Fibroblast of skin of left quadriceps (primary cell): ENCODE measurements at places on chromosomes 5 and 9.

- DNase-seq: no peak
Observed at GRCh38 chr5:7789567-7789966, 61.4 kb downstream of the CFAP90 start.

GRCh38 chr5:14581891-14582796, 552 bp downstream of the OTULINL start:
- DNase-seq: no peak

- DNase-seq: no peak
Observed at GRCh38 chr9:18474783-18475182, 830 bp downstream of the ADAMTSL1 start.

DNA sequence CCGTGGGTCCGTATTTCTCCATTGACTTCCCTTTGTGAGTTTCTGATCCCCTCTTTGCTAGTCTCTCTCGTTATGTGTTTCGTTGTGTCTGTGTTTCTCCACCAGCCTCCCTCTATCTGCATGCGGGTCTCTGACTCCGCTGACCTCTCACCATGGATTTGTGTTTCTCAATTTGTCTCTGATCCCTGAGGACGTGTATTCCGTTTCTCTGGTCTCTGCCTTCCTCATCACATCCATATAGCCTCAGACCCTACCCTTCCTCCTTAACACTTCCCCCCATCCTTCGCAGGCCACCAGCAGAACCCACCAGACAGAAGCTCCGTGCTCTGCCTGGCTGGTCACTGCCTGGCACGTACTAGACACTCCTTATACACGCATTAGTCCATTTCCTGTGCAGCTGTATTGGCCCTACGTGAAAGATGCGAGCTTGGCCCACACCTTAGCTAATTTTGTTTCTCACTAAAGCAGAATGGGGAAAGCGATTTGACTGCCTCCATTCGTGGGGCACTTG, 631 bp downstream of the B4GALT7 start:
- no peak for DNase-seq

DNA sequence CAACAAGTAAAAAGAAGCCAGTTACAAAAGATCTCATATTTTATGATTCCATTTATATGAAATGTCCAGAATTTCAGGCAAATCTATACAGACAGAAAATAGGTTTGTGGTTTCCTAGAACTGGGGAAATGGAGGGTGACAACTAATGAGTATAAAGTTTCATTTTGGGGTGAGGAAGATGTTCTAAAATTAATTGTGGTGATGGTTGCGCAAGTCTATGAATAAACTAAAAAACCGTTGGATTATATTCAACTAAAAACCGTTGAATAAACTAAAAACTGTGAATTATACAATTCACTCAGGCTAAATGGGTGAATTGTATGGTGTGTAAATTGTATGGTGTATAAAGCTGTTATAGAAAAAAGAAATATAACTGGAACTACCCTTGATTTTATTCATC, 47.6 kb downstream of the ADAMTS6 start:
- DNase-seq: no peak

DNA sequence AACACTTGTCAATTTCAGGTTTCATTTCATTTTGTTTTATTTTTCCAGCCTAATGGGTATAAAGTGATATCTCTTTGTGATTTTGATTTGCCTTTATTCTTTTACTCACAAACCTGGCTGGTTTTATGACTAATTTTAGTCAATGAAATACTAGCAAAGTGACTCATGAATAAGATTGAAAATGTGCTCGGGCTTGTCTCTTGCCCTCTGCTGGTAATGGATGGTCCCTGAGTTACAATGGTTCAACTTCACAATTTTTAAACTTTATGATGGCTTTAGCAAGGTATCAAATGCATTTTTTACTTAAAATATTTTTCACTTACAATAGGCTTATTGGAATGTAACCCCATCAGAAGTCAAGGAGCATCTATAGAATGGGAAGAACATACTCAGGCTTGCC, 431.4 kb upstream of the CCNG1 start:
- no peak for DNase-seq

DNA sequence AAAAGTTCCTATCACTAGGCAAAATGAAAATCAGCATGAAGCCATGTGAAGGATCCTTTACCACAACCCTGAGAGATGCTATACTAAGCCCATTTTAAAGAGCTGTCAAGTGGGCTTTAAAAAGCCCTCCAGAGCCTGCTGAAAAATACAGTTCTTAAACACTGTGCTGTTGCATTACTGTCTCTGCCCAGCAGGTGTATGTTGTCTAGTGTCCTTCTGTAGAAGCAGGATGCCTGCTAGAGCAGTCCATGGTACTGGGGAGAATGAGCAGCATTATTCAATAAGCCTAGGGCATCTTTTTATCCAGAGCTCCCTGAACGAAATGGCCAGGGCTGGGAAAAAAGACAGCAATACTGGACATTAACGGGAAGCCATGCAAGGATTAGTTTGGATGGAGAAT, 126.2 kb upstream of the PLCXD3 start:
- no peak for DNase-seq

DNA sequence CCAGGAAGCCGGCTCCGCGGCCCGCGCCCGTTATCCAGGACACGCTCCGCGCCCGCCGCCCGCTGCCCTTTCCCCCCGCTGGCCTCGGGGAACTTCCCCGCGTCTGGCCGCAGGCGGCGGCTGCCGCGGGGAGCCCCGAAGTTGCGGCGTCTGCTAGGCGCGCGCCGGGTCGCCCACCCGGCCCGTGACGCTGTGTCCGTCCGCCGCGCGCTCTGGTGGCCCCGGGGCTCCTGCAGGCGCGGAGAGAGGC, 621 bp upstream of the GCNT4 start:
- no peak for DNase-seq

DNA sequence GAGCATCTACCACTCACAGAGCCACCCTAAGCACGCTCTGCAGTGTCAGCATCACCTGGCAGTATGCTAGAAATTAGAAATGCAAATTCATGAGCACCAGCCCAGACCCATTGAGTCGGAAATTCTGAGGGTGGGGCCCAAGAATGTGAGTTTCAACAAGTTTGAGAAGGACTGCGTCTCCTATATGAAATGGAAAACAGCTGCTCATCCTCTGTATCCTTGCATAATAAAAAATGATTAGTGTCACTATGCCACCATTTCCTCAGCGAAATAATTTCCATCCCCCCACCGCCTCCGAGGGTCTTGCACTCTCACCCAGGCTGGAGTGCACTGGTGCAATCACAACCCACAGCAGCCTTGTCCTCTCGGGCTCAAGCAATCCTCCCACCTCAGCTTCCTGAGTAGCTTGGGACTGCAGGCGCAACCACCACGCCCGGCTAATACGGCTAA, 1.3 kb upstream of the IQGAP2 start:
- DNase-seq: no peak

DNA sequence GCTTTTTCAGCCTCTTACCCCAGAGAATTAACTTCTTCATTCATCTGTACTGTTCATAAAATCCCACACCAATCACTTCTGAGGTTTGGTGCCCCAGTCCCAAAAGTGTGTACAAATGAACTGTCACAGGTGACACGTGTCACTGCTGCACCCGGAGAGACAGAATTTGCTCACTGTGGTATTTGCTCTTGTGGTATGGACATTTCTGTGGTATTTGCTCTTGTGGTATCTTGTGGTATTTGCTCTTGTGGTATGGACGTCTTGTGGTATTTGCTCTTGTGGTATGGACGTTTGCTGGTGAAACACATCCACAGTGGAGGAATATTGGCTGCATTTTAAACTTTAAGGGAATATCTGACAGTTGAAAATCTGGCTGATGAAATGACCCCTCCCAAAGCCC, 214.9 kb upstream of the DAP start:
- no peak for DNase-seq

DNA sequence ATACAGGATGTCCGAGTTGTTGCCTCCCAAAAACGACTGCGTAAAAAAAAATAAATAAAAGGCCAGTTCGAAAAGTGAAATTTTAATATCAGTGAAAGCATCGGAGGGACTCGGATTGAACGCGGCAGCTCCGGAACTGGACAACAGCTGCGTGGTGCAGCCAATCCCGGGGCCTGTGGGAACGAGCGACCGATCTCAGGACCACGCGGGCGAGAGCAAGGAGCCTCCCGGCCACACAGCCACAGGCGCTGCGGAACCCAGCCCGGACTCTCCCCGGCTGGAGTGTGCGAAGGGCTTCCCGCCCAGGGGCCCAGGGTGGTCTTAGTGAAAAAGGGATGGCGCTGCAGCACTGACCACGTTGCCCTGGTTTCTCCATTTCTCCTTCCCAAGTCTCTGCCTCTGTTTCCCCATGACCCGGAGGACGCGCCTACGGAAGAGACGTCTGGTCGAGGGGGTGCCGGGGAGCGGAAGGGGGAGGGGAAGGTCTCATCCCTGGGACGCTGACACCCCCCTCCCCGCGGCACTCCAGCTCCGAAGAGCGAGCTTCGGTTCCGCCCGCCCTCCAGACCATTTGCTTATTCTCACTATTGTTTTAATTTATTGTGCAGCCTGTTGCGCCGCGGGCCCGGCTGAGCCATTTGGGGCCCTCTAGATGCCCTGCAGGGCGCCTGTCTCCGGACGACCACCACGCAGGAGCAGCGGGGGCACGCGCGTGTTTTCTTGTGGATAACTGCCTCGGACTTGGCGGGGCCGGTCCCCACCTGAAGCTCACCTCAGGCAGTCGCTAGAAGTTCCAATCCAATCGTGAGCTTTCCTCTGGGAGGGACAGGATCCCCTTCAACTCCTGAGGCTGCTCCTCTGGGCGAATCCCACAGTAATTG, 303.0 kb downstream of the PARP8 start:
- DNase-seq: no peak

GRCh38 chr9:70168521-70168920, 90.3 kb upstream of the SMC5 start:
- DNase-seq: no peak

- no peak for DNase-seq
Observed at GRCh38 chr5:119919279-119919678, 289.9 kb downstream of the FAM170A start.

DNA sequence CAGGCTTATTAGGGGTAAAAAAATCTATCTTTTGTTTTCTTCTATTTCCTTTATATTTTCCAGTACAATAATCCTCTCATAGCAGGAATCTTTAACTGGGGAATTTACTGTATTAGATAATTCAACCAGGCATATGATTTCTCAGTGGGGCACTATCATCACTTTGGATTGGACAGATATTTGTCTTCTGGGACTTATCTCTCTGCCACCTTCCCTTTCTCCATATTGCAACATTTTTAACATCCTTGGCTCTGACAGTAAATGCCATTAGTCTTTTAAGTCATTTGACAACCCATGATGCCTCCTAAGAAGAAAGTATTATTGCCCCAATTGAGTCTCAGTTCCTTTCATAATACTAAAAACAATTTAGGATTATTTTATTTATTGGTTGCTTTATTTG, 304.1 kb downstream of the FGF10 start:
- no peak for DNase-seq

GRCh38 chr5:68924481-68925145, 169.2 kb upstream of the SLC30A5 start:
- peak; percentile 39 for DNase-seq

- peak; percentile 92 for DNase-seq
Observed at GRCh38 chr5:127988146-127988760, 95.3 kb upstream of the SLC12A2 start.

GRCh38 chr9:113879911-113880310, 3.8 kb downstream of the ZNF618 start:
- no peak for DNase-seq

DNA sequence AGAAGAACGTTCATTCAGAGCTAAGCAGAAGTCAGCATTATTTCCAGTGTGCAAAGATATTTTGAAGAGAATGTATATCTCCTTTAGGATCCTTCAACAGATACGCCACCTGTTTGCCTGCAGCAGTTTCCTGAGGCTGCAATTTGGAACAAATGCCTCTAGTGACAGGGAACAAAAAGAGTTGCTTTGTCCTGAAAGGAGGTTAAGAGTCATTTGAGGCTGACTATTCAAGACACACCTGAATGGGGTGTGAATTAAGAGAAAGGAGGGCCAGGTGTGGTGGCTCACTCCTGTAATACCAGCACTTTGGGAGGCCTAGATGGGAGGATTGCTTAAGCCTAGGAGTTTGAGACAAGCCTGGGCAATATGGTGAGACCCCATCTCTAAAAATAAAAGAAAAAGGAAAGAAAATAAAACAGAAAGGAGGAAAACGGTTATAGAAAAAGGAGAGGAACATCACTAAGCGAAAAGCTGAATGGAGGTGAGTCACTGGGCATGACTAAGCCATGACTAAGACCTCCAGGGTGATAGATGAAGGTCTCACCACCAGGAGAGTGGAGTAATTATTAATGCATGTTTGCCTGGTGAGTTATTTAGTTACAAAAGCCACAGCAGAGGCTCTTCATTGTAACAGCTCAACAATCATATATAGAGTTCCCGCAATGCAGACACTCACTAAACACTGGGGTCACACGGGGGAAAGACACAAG, 255.2 kb upstream of the TNC start:
- DNase-seq: peak; percentile 95

DNA sequence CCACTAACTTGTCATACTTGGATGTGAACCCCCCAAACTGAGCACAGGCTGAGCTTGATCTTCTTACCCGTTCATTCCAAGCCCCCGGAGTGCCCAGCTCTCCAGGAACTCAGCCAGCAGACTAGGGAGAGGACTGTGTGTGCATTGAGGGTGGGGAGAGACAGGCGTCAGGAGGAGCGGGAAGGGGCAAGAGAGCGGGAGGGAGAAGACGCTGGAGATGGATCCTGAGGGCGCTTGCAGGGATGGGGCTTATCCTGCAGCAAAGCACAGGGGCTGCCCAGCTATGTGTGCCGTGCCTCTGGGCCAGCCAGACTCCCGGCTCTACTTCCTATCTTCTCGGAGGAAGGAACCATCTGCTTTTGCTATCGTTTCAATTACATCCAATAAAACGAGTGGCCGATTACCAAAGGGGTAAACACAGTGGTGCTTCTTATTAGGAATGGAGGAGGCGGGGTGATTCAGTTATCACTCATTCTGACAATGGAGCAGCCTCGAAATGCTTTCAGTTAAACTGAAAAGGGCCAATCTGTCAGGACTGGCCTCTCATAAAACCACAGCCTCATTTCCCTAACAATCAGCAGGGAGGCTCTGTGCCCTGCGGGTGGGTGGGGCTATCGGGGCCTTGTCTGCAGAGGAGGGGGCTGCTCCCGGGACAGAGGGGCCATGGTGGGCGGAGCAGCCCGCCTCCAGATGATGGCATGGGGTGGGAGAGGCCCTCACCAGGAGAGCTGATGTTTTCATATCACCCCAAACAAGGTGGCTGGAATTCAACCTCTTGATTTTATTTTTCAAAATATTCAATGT, 168.2 kb downstream of the DAB2IP start:
- peak; percentile 25 for DNase-seq

DNA sequence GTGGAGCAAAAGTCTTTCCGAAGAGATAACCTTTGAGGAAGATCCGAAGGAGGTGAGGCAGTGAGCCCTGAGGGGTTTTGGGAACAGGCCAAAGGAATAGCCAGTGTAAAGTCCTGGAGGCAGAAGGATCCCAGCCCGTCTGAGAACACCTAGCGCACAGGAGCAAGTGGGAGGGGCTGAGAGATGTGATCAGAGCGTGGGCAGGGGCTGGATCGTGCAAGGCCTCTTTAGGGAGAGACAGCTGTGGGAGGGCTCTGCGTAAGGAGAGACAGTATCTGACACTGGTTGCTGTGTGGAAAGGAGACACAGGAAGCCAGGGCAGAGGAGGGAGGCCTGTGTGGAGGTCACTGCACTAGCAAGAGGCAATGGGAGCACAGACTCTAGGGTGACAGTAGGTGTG, 68.2 kb downstream of the BARX1 start:
- no peak for DNase-seq

- DNase-seq: no peak
Observed at GRCh38 chr5:150313921-150314716, 11.4 kb upstream of the ARSI start.

- no peak for DNase-seq
Observed at GRCh38 chr9:114476891-114477469, 28.3 kb downstream of the WHRN start.

GRCh38 chr5:172584638-172585037, 56.4 kb upstream of the NEURL1B start:
- DNase-seq: no peak
